ENCODE measurements at places on chromosomes 3 and 15.

GRCh38 chr3:148309390-148310035, 388.2 kb upstream of the AGTR1 start:
- DNase-seq = no peak

- DNase-seq = no peak
These were observed 173.9 kb upstream of the ADAMTS9 start for GRCh38 chr3:64861684-64862083.

GRCh38 chr3:184155644-184156521, 706 bp downstream of the DVL3 start:
- no peak for DNase-seq

GRCh38 chr15:99211926-99212325, 37.5 kb downstream of the TTC23 start:
- no peak for DNase-seq

DNA sequence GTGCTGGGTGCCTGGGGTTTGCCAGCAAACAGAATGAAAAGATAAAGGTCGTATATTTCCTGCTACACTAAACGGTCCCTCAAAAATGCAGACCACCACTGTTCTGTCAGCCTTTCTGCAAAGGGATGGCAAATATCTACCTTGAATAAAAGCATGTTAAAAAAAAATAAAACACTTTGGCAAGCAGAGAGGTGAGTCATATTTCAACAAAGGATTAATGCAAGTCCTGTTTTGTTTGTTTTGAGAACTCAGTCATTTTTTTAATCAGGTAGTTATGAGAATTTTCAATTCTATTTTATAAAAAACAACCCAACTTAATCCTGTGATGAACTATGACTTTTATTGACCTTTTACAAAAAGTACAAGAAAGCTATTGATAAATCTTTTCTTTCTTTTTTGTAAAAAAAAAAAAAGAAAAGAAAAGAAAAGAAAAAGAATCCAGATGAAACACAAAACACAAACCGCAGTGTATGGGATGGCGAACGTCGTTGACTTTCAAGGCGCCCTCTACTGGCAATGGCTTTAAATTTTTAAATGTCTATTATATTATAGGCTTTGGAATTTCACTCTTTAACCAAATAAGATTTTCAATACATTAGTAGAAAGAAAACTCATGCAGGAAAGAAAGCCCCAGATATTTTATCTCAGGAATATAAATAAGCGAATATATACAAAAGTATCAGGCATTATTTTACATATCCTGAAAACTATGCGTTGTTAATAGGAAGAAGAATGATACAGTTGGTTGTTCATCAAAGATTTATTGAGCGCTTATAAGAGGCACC, 87.8 kb downstream of the NCEH1 start:
- DNase-seq = peak; percentile 31

- no peak for DNase-seq
These were observed 1.5 kb downstream of the VIPR1 start for GRCh38 chr3:42503957-42504333.

- no peak for DNase-seq
These were observed 211.9 kb downstream of the KCNAB1 start for GRCh38 chr3:156332304-156332703.

GRCh38 chr15:65722191-65722590, 69.9 kb downstream of the DENND4A start:
- DNase-seq = no peak

- no peak for DNase-seq
These were observed 1.3 kb downstream of the DENND4A start for GRCh38 chr15:65790694-65791334.

DNA sequence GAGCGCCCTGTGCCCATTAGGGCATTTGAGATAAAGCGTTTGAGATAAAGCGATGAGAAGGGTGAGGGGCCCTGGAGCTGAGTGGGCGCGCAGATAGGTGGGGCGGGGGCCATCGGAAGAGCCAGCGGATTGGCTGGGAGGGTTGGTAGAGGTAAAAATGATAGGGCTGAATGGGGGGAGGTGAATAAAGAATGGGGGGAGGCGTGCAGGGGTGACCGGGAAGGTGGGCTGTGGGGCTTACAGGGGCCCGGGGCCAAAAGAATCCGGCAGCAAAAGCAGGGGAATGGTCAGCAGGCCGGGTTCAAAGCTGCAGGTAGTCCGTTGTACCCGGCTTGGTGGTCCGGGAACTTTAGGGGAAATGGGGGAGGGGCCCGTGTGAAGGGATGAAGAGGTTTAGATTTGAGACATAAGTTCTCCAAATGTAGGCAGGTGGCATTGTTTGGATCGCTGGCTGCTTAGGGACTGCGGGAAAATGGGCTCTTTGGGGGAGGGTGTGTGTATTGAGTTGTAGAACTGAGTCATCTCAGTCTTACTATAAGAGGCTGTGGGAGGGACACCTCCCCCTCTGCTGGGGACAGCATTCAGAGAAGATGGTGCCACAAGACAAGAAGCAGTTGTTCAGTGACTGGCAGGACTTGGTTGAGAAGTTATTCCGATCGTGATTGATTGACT, 610 bp downstream of the ARID3B start:
- peak; percentile 60 for DNase-seq

DNA sequence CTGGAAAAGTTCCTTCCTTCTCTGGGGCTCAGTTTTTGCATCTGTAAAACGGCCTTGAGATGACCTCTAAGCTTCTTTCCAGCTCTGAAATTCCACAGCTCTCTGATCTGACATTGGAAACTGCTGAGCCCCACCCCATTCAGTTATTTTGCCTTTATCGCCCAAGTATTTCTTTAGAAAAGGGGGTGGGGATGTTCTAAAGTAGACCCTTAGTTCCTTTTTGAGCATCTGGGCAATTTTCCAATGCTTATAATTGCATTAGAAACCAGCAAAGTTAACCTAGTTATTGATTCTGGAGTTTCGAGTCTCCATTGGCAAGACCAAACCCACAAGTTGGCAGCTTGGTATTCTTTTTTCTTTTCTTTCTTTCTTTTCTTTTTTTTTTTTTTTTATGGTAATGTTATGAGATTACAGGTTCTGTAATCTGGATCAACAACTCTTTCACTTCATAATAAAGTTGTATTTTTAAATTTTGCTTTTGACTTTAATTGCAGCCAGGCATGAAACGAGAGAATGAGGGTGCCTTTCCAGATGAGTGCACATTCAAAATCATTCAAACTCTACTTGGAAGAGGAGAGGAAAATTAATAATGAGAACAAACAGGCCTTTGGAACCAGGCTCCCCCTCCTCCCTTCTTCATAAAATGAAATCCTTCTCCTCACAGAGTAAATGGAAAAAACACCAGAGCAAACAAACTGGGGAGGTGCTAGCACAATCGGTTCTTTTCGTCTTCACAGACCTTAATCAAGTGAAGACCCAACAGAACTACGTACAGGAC, 76.8 kb upstream of the LRIG1 start:
- DNase-seq = no peak

- no peak for DNase-seq
These were observed 43.0 kb upstream of the FGF7 start for GRCh38 chr15:49379996-49380395.

DNA sequence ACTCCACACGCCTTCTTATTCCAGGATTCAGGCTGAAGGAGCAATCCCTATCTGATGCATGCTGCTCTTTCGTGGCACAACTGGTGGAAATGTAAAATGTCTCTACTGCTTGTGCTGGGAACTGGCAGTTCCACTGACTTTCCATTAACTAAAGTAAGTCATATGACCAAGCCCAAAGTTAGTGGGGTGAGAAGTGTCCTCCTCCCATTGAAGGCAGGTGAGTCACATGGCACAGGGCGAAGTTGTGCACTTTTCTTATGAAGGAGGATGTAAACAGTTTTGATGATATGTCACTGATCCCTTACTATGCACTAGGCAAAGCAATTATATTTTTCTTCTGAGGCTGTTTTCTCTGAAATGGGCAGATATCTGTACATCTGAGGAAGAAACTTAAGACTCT, 51.6 kb downstream of the SLC7A14 start:
- DNase-seq = no peak

DNA sequence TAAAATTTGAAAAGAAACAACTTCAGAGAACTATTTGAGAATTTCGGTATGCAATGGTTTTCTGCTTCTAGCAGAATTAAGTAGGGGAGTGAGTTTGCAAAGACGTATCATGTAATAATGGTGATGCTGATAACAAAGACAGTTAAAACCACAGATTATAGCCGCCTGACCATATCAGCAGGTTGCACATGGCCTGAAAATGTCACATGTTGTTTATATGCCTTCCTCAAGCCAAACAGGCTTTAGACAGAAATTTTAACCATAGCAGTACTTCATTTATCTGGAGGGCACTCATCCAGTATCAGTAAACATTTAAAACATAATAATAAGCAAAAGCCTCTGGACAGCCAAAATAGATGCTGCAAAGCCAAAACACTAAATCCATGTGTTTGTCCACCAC, 131.7 kb downstream of the RYR3 start:
- DNase-seq = no peak

- DNase-seq = no peak
These were observed 1.9 kb downstream of the CAMK2N2 start for GRCh38 chr3:184259396-184259877.
